ENCODE measurements at places on chromosomes 5 and 9. TPM values are rescaled to one million over a fixed set of nuclear protein-coding genes. Genes with fewer than 3 reads are reported as not detected.

ZDHHC11B gene
- total RNA-seq, result 1.8 TPM

GRCh38 chr9:129900263-129901027 lies 65.2 kb downstream of the USP20 start:
- H3K27ac ChIP-seq, result no peak overlapping the region
- DNase-seq, result no peak
- no peaks in the 10 kb centered on the region for H3K27me3 ChIP-seq
- no peaks in the 10 kb centered on the region for H3K4me1 ChIP-seq

DNA sequence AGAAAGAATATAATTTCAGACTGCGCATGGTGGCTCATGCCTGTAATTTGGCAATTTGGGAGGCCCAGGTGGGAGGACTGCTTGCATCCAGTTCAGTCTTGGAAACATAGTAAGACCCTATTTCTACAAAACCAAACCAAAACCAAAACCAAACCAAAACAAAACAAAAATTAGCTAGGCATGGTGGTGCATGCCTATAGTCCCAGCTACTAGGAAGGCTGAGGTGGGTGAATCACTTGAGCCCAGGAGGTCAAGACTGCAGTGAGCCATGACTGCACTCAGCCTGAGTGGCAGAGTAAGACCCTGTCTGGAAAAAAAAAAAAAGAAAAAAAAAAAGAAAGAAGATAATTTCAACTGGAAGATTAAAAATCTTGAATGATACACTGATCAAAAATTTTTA lies 137.0 kb upstream of the ACOT12 start:
- H3K27ac ChIP-seq, result no peak overlapping the region
- no peaks in the 10 kb centered on the region for H3K36me3 ChIP-seq
- H3K27me3 ChIP-seq, result no peaks in the 10 kb centered on the region
- H3K4me1 ChIP-seq, result peaks cover 8% of the 10 kb centered on the region
- DNase-seq, result no peak

GRCh38 chr9:114058688-114059046 lies 19.4 kb downstream of the AMBP start:
- H3K4me3 ChIP-seq, result no peak overlapping the region
- H3K4me1 ChIP-seq, result peaks cover 27% of the 10 kb centered on the region
- DNase-seq, result no peak
- peaks cover 3% of the 10 kb centered on the region for H3K36me3 ChIP-seq

GRCh38 chr9:34651876-34652601 lies at the start of gene IL11RA:
Gene IL11RA (plus strand): TSS chr9:34652185. CDS start chr9:34655218, 3,033 bp downstream.
- peaks cover 41% of the 10 kb centered on the region for H3K4me1 ChIP-seq
- H3K27ac ChIP-seq, result peak within 1 kb of the TSS; percentile 85
- H3K4me3 ChIP-seq, result peak within 1 kb of the TSS; percentile 67
- DNase-seq, result peak; percentile 50
- no peaks in the 10 kb centered on the region for H3K27me3 ChIP-seq
